ENCODE measurements at places on chromosomes 3 and 15.

DNA sequence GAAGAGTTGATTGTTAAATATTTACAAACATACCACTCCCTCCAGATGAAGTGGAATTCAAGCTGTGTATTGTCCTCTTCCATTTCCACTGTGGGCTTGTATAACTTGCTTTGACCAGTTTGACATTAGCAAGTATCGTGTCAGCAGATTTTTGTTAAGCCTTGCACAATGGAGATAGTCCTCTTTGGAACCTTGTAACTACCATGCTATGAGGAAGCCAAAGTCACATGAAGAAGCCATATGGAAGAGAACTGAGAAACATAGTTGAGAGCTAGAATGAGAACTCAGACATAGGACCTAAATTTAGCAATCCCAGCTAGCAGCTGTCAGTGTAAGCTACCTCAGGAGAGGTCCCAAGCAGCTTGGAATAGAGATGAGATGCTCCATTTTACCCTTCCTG is 889.2 kb downstream of the PDCD6IP start:
- no peak for DNase-seq

DNA sequence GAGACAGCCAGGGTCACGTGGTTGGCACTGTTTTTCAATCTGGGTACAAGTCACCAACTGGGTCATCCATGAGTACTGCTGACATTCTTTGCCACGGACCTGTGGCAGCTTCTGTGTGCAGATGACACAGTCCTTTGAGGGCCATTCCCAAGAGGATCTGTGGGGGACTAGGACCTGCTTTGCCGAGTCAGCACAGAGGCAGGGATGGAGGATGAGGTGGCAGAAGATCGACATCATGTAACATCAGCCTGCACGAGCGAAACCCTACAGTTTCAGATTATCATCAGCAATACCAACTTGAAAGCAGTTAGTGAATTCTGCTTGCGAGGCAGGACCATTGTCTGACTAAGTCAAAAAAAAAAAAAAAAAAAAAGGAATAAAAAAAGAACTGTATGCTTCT is 227.7 kb downstream of the FOXP1 start:
- no peak for DNase-seq

GRCh38 chr15:61702224-61703020 is 357.8 kb downstream of the VPS13C start:
- peak; percentile 85 for DNase-seq

GRCh38 chr15:86016750-86017149 is 62.9 kb upstream of the AGBL1 start:
- DNase-seq: no peak

GRCh38 chr15:42419369-42419768 is 60.1 kb downstream of the CAPN3 start:
- no peak for DNase-seq
